ENCODE measurements at places on chromosomes 2 and 18. TPM values are rescaled to one million over a fixed set of nuclear protein-coding genes. Genes with fewer than 3 reads are reported as not detected.

ACTR1B gene
- 92.1 TPM for total RNA-seq

POTEI gene
- total RNA-seq = not detected

LIPG gene
- 0.13 TPM for total RNA-seq

BMP10 gene
- not detected for total RNA-seq

EVX2 gene
- total RNA-seq = not detected

SLC9A4 gene
- not detected for total RNA-seq

SRD5A2 gene
- not detected for total RNA-seq

CPLX4 gene
- not detected for total RNA-seq

CHRNG gene
- total RNA-seq = not detected

Data from activated CD8-positive, alpha-beta memory T cell treated with anti-CD3 and anti-CD28 coated beads for 36 hours (primary cell).